T-cell (primary cell): ENCODE measurements at places on chromosomes 12 and 14.

GRCh38 chr12:15979096-15980092 lies 68.3 kb downstream of the DERA start:
- DNase-seq: no peak

GRCh38 chr12:71195338-71195896 lies 37.6 kb upstream of the TSPAN8 start:
- DNase-seq: no peak

DNA sequence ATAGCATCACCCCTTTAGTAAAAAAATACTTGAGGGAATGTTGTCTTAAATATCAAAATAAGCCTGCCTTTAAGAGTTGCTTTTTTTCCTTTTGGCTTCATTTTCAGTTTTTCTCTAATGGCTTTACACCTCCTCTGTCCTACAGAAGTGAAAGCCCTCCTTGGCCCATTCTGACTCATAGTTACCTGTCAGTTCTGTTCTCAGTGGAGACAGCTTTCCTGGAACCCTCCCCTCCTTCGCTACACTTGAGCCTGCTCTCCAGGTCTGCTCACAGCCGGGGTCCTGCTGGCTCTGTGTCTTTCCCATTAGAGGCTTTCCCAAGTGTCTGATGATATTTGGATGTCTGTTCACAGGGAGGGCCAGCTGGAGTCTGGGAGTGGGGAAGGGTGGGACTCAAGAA lies 84.0 kb downstream of the PELI2 start:
- DNase-seq: no peak

- no peak for DNase-seq
Measured at GRCh38 chr12:113002155-113002554, 23.8 kb downstream of the OAS2 start.

GRCh38 chr12:42932936-42933335 lies 343.4 kb upstream of the PRICKLE1 start:
- no peak for DNase-seq

GRCh38 chr12:132495629-132496357 lies 5.8 kb downstream of the FBRSL1 start:
- DNase-seq: no peak

GRCh38 chr12:113778432-113779132 lies 187.5 kb downstream of the RBM19 start:
- DNase-seq: no peak

DNA sequence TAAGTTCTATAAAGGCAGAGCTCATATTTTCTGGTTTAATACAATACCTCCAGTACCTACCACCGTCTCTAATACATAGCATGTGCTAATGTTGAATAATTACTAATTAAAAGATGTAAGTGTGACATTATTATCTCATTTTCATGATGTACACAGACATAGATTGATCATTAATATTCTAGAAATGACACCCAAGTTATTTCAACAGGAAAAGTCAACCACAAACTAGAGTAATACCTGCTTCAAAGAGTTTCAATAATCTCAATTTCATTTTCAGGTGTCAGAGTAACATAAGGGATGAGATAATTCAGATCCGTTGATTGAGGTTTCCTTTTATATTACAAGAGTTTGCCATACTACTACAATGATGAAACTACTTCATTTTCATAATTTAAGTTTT lies 388.9 kb downstream of the SOX5 start:
- no peak for DNase-seq

- peak; percentile 67 for DNase-seq
Measured at GRCh38 chr12:53508534-53509170, 1.4 kb upstream of the NPFF start.

DNA sequence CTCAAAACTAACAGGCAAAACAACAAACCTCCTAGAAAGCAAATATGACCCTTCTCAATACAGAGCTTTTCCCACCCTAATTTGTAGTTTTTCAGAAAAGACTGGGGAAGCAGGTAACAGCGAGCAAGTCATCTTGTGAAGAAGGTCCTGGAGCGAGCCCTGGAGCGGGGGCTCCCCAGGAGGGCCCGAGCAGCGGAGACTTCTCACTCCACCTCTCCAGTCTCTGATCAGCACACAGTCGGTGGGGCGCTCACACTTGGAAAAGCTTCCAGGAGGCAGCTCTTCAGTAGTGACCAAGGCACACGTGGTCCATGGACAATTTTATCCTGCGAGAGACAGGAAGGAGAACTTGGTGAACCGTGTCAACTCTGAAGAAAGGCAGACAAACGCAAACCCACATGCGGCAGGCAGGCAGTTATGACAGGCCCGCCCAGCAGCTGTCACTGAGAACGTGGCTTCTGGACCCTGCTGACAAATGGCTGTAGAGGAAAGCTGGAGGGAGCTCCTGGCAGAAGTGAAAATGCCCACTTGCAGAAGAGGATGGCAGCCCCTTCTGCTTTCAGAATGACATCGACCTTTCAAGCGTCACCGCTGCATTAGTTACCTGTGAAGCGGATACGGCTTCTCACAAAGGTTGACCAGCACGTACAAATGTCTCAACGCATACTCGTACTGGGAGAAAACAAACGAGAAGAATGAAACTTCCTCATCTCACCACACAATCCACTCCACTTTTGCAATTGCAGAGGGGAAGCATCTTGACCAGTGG lies 44.2 kb downstream of the LGMN start:
- no peak for DNase-seq

DNA sequence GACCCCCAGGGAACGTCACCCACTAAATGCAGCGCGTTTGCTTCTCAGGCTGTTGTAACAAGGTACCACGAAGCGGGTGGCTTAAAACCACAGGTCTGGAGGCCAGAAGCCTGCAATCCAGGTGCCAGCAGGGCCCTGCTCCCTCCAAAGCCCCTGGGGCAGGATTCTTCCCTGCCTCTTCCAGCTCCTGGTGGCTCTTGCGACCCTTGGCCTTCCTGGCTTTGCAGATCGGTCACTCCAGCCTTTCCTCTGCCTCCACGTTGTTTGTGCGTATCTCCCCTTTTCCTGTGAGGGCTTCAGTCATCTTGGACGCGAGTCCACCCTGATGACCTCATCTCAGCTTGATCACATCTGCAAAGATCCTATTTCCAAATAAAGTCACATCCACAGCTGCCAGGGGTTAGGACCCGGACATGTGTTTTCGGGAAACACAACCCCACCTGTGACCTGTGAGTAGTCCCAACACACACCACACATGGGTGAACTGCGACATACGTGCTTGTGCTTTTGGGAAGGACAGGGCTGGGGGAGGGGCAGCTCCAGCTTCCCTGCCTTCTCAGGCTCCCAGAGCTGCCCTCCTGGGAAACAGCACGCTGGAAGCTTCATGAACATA lies 114.5 kb upstream of the NCOR2 start:
- no peak for DNase-seq

DNA sequence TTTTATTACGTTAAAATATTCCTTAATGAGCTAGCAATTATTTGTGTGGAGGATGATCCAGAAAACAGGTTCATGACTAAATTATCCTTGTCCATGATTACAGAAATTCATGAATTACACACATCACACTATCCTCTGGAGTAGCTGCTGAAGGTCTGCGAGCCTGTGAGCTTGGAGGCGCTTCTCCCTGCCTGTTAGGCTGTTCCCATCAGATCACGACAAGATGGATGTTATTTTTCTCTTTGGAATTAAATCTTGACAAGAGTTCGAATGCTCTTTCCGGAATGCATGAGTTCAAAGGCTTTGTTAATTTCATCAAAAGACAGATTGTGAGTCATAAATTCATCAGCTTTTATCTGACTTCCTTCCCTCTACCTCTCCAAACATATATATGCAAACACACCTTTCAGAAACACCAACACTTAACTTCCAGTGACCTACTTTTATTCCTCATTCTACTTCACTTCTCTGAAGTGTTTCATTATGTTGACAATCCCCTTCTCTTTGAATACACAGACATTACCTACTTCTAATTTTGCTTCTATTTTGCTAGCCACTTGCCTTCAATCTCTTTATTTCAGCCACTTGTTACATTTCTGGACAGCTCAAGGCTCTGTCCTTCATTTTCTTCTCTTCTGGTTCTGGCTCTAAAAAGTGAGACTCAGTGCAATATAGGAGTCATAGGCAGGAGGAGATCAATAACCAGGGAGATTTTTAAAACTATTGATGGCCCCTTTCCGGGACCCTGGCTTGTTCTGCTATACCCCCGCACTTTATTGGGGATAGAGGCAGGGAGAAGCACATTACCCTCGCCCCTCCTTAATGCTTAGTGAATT lies 274.6 kb downstream of the BTG1 start:
- no peak for DNase-seq

- no peak for DNase-seq
Measured at GRCh38 chr12:60112763-60113162, 516.9 kb downstream of the SLC16A7 start.

DNA sequence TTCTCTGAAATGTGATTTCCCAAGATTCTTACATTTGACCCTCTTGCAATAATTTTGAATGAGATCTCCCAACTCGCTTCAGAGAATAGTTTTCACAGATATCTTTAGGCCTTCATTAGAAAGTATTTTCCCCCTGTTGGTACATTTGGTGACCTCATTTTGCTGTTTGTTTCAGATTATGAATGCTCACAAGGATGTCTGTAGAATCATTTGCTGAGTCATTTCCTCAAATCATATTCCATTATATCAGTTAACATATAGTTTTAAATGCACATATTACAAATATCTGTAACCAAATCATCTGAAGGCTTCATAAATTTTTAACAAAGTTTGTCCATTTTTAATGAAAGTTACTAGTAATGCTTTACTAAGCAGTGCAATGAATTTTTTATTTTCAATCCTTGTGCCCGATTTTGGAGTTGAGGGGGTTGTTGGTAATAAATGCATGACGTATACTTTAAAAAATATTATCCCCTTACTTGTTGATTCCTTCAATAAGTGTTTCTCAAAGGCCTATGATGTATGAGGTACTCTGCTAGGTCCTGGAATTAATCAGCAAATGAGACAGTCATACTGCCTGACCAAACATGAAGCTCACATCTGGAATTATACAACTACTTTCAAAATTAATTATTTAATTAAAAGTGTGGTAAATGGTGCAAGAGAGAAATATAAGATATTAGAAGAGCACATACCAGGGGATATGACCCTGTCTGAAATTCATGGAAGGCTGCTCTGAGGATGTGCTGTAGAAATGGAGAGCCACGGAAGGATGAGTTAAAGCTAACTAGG lies 126.9 kb upstream of the RAP1B start:
- DNase-seq: no peak

- DNase-seq: no peak
Measured at GRCh38 chr12:94769776-94770759, 119.7 kb upstream of the TMCC3 start.

DNA sequence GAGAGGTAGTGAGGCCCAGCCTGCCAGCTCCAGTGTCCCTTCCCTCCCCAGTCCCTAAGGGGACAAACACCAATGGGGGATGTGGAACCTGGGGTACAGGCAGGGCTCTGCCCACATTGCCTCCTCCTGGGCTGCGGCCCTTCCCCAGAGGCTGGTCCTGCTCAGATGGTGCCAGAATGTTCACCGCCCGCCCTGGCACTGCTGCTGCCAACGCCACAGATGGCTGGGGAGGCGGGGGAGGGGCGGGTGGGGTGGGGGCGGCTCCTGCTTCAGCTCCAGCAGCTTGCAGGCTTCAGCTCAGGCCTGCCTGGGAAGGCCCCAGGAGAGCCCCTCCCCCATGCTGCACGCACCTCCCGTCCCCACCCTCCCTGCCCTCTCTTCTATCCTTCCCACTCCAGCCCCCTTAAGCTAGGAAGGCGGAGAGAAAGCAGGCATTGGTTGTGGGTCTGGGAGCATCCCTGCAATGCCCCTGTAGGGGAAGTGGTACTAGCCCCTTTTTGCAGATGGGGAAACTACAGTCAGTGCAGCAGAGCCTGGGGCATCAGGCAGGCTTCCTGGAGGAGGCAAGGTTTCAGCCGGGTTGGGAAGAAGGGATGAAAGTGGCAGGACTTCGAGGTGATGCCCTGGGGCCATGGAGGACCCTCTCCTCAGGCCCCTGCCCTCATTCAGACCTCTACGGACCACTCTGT lies 2.0 kb upstream of the BEGAIN start:
- no peak for DNase-seq

- DNase-seq: peak; percentile 88
Measured at GRCh38 chr12:57740656-57741412, 2.3 kb upstream of the AGAP2 start.

DNA sequence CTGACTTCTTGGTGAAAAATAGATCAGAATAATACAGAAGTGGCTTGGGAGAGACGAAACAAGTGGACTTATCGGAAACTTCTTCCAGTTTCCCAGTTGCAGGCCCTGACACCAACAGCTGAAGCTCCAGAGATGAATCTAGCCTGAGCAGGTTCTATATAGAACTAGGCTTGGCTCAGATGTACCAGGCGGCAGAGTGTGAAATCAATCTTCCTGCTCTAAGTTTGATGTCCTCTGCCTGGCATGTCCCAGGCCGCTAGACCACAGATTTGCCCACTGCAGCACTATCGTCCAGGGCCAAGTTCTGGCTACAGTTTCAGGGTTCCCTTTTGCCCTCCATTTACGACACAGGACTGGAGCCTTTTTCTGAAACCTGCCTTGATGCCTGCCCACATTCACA lies 91.3 kb upstream of the PLEKHA5 start:
- DNase-seq: no peak

GRCh38 chr12:93862424-93862823 lies 185.2 kb downstream of the CRADD start:
- no peak for DNase-seq

GRCh38 chr14:28382444-28383190 lies 384.0 kb upstream of the FOXG1 start:
- DNase-seq: no peak

GRCh38 chr12:19129122-19129485 lies 429 bp upstream of the PLEKHA5 start:
- DNase-seq: no peak

- no peak for DNase-seq
Measured at GRCh38 chr12:122135437-122136031, 38.5 kb downstream of the IL31 start.

GRCh38 chr12:88063375-88063774 lies 34.2 kb upstream of the C12orf50 start:
- no peak for DNase-seq

- no peak for DNase-seq
Measured at GRCh38 chr14:80933686-80934085, 7.9 kb downstream of the CEP128 start.

GRCh38 chr12:15543347-15543746 lies 221.0 kb downstream of the PTPRO start:
- no peak for DNase-seq

DNA sequence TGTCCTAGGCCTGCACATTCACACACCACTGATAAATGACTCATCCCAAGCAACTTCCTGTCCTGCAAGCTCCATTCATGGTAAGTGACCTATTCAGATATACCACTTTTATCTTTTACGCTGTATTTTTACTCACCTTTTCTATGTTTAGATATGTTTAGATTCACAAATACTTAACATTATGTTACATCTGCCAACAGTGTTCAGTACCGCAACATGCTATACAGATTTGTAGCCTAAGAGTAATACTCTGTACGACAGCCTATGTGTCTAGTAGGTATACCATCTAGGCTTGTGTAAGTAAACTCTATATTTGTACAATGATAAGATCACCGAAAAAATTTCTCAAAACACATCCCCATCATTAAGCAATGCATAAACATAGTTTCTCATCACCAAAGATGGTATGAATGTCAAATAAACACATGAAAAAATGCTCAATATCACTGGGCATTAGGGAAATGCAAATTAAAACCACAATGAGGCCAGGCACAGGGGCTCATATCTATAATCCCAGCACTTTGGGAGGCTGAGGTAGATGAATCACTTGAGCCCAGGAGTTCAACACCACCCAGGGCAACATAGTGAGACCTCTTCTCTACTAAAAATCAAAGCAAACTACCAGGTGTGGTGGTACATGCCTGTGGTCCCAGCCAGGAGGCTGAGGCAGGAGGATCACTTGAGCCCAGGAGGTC lies 20.7 kb downstream of the ATXN2 start:
- no peak for DNase-seq
